ENCODE measurements at places on chromosomes 6 and 20.

GRCh38 chr6:157556671-157557430, 175.9 kb downstream of the ZDHHC14 start:
- peak overlapping the region; percentile 50 for H3K4me3 ChIP-seq
- H3K27ac ChIP-seq: peak overlapping the region; percentile 59
- H3K36me3 ChIP-seq: no peaks in the 10 kb centered on the region
- H3K4me1 ChIP-seq: peaks cover 39% of the 10 kb centered on the region
- no peaks in the 10 kb centered on the region for H3K27me3 ChIP-seq
- DNase-seq: no peak

DNA sequence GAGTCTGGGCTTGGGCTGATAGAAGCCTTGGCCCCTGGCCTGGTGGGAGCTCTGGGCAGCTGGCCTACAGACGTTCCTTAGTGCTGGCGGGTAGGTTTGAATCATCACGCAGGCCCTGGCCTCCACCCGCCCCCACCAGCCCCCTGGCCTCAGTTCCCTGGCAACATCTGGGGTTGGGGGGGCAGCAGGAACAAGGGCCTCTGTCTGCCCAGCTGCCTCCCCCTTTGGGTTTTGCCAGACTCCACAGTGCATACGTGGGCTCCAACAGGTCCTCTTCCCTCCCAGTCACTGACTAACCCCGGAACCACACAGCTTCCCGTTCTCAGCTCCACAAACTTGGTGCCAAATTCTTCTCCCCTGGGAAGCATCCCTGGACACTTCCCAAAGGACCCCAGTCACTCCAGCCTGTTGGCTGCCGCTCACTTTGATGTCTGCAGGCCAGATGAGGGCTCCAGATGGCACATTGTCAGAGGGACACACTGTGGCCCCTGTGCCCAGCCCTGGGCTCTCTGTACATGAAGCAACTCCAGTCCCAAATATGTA, 957 bp upstream of the VEGFA start:
- peaks cover 8% of the 10 kb centered on the region for H3K36me3 ChIP-seq
- no peak overlapping the region for H3K27ac ChIP-seq
- DNase-seq: no peak
- H3K27me3 ChIP-seq: peaks cover 22% of the 10 kb centered on the region
- peak overlapping the region; percentile 94 for H3K4me3 ChIP-seq
- peaks cover 15% of the 10 kb centered on the region for H3K4me1 ChIP-seq

GRCh38 chr6:134878136-134878535, 71.8 kb downstream of the ALDH8A1 start:
- no peak overlapping the region for H3K4me3 ChIP-seq
- H3K4me1 ChIP-seq: peaks cover 3% of the 10 kb centered on the region
- no peaks in the 10 kb centered on the region for H3K36me3 ChIP-seq
- H3K27ac ChIP-seq: no peak overlapping the region

DNA sequence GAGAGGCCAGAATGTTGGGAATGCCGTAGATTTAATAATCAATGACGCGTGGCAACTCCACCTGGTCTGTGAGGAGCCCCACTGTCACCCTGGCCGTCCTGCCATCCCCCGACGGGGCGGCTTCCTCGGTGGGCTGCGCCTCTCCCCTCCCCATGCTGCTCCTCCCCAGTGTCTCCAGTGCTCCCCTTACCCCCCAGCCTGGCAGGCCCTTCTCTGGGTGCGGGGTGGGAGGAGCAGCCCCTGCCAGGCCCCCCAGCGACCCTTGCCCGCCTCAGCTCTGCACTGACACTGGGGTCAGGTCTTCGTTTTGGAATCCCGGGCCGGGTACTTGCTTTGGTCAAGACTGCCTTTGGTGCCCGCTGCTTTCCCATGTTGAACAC, 82.3 kb upstream of the FRMD1 start:
- H3K4me1 ChIP-seq: peaks cover 8% of the 10 kb centered on the region
- no peak overlapping the region for H3K27ac ChIP-seq
- peaks cover 19% of the 10 kb centered on the region for H3K27me3 ChIP-seq

DNA sequence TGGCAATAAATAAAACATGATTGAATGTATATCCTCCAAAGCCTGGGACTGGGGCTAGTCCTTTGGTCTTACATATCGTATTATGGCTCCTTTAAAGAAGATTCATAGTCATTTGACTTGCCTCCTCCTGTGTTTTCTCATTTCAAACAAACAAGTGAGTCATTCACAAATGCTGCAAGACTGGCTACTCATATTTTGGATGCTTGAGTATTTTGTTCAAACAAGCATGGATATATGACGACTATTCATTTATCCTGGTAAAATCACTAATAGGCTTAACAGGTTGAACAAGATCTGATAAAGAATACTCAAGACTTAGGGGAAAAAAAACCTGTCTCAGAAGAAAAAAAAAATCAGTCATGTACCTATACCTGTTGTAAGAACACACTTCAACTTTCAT, 111.1 kb upstream of the CCDC28A start:
- no peaks in the 10 kb centered on the region for H3K36me3 ChIP-seq
- no peak for DNase-seq
- peaks cover 19% of the 10 kb centered on the region for H3K27me3 ChIP-seq
- H3K27ac ChIP-seq: no peak overlapping the region

DNA sequence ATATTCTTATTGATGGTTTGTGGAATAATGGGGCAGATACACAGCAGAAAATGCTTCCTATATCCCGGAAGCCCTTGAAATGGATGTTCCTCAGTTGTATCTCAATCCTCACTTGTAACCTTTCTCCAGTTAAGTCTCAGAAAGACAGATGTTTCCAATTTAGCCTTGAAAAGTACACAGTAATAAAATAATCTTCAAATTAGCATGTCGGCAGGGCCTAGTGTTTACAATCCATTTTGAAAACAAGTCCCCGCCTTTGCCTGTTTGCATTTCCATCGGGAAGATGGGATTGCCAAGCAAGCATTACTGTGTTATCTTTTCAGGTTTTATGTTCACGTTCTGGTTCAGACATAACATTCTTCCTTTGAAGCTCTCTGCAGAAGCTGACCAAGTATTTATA, 41.5 kb downstream of the SNRNP48 start:
- H3K27me3 ChIP-seq: peaks cover 51% of the 10 kb centered on the region
- no peak overlapping the region for H3K4me3 ChIP-seq
- no peak overlapping the region for H3K27ac ChIP-seq
- no peaks in the 10 kb centered on the region for H3K4me1 ChIP-seq

Data from effector memory CD8-positive, alpha-beta T cell (primary cell).